ENCODE measurements at places on chromosomes 3 and 15.

GRCh38 chr3:129026728-129027543 lies 25.8 kb downstream of the EFCC1 start:
- no peak for DNase-seq

DNA sequence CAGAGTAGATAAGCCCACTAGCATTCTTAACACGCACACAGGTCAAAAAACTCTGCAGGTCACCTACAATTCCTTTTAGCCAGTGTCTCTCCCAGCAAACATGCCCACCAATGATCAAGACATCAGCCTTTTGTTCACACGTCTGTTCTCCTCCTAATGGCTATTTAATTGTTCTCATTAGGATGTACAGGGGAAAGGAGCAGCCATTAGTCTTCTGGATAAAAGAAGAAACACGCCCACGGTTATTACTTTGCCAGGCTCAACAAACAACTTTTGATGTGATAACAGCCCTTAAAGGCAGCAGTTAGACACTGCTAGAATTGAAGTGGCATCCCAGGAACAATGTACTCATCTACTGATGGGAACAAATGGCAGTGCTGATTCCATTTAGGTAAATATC lies 108.8 kb downstream of the NTRK3 start:
- DNase-seq = no peak

- no peak for DNase-seq
Observed at GRCh38 chr3:191136347-191136746, 62.7 kb upstream of the OSTN start.

DNA sequence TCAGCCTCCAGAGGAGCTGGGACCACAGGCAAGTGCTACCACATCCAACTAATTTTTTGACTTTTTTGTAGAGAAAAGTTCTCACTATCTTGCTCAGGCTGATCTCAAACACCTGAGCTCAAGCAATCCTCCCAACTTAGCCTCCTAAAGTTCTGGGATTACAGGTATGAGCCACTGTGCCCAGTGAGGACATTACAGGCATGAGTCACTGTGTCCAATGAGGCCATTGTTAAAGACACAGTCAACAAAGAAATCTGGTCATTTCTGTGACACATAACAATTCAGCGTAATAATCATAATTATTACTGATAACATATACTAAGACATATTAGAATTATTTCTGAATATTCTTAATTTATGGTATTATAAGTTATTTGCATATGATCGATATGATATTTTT lies 463.4 kb upstream of the NDN start:
- DNase-seq = no peak

- no peak for DNase-seq
Observed at GRCh38 chr15:69148465-69148864, 12.0 kb upstream of the GLCE start.

GRCh38 chr3:24495326-24495994 lies 810 bp upstream of the THRB start:
- DNase-seq = no peak

DNA sequence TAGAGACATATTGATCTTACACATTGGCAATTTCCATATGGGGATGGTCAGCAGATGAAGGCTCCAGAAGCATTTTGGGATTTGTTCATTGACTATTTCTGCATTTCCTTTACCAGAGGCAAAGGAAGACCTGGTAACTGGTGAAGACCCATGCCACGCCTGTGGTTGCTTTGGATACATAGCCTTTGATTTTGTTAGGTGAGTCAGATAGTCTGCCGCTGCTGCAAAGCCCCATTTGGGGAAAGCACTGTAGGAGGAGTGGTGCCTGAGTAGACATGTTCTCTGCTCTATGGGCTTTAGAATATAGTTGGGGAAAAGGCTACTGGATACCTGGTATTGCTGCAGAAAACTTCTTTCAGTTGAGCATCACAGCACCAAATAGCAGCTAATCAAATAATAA lies 56.8 kb downstream of the TFG start:
- no peak for DNase-seq

DNA sequence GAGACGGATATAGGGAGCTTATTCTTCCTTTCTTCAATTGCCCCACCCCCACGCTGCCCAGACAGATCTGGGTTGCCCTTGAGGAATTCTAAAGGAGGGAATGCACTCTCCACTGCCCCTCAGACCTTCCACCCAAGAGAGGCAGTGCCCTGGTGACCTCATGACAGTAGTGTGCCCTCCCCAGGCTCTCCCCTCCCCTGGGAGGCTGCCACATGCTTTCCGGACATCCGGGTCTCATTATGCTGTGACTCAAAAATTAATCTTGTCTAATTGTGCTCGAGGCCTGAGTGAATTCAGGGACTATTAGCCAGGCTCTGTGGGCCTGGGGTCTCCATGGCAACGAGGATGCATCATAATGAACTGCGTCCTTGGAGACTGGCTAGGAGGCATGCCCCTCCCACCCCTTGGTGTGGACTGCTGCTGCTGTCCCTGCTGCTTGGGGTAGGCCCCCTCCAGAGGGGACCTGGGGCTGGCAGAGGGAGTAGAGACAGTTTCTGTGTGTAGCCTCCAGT lies 20.8 kb downstream of the CORO2B start:
- DNase-seq = no peak

DNA sequence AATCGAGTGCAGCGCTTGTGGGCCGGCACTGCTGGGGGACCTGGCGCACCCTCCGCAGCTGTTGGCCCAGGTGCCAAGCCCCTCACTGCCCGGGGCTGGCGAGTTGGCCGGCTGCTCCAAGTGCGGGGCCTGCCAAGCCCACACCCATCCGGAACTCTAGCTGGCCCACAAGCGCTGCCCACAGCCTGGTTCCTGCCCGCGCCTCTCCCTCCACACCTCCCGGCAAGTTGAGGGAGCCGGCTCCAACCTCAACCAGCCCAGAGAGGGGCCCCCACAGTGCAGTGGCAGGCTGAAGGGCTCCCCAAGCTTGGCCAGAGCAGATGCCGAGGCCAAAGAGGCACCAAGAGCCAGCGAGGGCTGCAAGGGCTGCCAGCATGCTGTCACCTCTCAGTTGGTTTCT lies 73.4 kb downstream of the PLXNA1 start:
- DNase-seq = no peak

DNA sequence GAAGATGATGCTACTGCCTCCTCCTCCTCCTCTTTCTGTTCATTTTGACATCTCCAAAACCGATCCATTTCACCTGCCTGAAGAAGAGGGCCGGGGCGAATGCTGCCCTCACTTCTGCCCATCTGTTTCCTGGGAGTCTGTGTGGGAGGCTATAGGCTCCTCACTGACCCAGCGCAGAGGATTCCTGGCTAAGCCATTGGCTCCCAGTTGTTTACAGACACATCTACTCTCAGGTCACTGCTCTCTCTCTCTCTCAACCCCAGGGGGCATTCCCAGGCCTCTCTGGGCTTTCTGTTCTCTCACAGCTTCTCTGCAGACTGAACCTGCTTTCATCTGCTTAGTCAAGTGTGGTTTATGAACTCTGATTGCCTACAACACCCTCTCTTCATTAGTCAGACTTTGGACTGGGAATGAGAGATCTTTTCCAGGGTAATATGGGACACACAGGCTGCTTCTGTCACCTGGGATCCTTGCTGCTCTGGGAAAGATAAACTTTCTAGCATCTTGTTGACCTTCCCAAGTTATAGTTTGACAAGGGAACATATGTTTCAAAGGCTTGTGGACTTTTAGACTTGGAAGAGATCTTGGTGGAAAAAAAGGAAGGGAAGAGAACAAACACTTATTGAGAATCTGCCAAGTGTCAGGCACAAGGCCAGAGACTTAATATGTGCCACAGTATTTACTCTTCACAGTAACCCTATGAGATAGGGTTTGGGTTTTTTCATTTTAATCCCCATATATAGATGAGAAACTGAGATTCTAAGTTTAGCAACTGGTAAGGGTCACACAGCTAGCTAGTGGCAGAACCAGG lies 30.2 kb upstream of the USP3 start:
- DNase-seq = no peak

DNA sequence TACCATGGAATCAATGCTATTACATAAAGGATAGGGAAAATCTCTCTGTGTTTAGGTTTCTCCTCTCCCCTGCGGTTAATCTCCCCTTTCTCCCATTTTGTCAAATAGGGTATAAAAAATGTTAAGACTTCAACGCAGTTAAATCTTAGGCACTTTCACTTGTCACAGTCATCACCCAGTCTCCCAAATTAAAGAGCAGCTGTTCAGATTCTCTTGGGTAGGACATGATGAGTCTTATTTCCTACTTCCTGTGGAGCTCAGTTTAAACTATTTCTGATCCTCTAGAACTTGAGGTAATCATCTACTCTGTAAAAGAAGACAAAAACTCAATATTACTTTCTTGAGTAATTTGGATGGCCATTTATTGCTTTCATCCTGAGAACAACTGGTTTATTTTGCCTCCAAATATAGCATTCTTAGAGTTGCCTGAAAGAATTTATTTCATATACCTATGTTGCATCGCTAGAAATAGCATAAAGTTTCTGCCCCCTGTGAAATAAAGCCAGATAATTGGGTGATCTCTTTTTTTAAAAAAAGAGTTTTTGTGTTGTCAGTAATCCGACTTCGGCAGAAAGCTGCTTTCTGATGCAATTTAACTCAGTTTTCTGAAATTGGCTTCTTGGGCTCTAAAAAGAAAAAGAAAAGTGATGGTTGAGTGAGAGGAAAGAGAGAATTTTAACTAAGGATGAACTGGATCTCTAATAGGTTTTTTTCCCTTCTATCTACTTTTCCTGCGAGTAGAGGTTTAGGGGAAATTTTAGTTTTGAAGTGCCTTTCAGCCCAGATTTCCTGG lies 20.7 kb downstream of the RAP2B start:
- DNase-seq = no peak

DNA sequence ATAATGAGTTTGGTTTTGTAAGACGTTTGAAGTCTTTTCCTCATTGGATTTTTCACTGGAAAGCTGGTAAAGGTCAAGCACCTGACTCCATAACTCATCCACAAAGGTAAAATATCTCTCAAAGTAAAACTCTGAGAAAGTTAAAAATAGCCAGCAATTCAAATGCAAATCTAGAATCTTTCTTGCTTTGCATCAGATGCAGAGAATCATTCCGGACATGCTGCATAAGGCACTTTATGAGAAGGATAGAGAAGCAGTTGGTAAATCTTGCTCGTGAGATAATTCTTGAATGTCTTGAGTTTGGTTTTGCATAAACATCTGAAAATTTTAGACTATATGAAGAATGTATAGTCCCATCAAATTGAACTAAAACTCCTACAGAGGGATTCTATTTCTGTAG lies 9.1 kb downstream of the KCNMB2 start:
- DNase-seq = no peak

DNA sequence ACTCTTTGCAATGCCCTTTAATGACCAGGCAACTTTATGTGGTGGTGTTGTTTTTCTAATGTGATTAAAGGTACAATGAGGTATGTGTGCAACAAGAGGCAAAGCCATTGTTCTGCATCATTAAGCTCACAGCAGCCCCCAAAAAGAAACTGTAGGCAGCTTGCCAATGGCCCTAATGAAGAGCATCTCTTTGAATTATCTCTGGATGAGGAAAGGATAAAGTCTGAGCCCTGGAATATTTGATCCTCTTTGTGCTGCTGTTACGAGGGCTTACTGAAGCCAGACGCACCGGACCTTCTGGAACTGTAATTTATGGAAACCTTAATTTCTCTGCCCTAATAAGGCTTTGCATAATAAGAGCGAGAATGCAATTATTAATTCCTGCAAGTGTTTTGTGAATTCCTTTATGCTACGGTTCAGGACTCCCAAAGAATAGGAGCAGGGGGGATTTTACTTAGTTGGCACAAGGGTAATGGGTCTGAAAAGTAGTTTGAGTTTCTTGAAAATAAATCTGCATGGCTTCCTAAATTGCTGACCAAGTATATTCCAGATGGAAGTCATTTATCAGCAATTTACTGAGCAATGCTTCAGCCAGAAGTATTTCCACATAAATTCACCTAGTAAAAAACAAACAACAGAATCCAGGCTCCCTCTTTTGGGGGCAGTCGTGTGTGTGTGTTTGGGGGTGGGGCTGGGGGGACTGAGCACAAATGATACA lies 193.4 kb downstream of the PDZRN3 start:
- no peak for DNase-seq

GRCh38 chr3:124631727-124632126 lies 98.5 kb upstream of the UMPS start:
- DNase-seq = no peak

DNA sequence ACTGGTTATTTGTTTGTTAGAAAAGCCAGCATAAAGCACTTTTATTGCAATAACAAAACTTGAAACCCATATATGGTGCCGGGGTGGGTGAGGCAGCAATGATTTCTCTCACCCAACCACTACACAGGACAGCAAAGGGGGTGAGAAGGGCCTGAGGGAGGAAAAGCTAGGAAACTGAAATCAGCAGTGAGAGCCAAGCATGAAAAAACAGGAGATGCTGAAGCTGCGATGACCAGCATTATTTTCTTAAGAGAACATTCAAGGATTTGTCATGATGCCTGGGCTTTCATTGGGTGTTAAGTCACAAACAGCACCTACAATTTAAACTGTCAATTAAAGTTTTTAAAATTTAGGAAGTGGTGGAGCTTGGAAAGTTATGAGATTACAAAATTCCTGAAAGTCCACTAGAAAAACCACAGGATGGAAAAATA lies 11.9 kb upstream of the TM4SF4 start:
- DNase-seq = no peak

DNA sequence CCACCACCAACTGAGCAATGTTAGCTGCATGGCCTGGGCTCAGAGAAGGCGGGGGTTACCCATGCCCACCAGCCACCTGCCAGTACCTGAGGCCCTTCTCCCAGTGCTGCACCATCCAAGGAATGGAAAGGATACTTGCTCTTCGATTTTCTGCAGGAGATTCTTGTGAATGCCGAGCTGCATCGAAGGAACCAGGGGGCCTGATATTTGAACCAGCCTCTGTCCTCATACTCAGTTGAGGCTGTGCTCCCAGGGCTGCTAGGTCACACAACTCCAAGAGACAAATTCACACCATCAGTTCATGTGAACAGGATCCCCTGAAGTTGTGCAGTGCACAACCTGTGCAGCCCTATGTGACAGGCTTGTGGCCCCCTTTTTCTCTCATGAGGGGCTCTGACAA lies 18.0 kb downstream of the PLA2G4F start:
- DNase-seq = peak; percentile 32

DNA sequence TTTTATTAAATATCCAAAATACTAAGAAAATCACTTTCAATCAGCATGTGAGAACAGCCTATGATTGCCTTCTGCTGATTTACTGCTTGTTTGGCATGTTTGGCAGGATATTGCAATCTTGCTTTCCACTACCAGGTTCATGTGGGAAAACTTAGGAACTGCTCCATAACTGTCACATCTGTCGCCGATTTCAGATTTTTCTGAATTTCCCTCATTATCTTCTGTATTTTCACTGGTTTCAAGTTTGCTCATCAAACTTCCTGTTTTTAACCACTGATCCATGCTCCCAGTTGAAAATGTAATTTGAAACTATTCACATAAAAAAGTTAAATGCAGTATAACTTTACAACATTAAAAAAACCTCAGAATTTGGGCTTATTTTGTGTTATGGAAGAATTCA lies 93.0 kb downstream of the NFKBIZ start:
- no peak for DNase-seq

DNA sequence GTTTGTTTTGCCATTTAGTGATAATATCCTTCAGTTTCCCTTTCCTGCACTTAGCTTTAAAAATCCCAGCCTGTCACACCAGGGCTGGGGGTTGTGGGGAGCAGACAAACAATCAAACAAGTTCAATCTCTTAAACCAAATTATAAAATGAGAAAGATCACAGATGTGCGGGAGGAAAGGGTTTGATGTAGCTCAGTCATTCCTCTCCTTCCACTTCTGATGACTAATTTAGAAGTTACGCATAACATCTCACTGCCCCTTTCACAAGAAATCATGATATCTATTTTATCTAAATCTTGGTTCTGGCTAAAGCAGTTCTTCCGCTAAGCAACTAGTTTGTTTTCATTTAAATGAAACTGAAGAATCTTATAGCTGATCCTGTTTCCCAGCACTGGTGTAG lies 34.1 kb upstream of the ATG7 start:
- no peak for DNase-seq

GRCh38 chr3:9147215-9147895 lies 102.1 kb downstream of the SRGAP3 start:
- DNase-seq = no peak
